GM12865 (cell line): ENCODE measurements at places on chromosomes 2 and 18.

DNA sequence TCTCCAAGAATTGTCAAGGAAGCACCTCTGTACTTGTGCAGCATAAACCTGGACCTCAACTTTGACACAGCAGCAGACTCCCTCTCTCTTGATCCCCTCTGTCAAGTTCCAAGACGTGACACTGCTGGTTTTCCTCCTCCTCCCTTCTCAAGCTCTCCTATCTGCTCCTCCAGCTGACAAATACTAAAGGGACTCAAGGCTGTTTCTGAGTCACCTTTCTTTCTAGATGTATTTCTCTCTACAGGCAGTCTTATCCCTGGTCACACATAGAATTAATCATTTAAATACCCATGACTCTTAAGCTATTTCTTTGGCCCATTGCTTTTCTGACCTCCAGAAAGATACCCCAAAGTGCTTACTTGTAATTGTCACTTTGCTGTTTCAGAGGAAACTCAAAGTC is 53.5 kb downstream of the SEPTIN10 start:
- no peak for DNase-seq

DNA sequence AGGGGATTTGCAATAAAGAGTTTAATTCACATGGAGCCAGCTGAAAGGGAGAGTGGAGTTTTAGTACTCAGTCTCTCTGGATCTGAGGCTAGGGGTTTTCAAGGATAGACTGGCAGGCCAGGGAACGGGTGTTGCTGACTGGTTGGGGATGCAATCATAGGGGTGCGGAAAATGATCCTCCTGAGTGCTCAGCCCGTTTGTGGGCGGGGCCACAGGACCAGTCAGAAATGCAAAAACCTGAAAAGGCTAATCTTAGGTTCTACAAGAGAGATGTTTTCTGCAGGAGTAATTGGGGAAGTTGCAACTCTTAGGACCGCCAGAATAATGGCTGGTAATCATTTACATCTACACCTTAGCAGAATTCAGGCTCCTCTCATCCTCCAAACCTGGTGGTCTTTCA is 2.5 kb downstream of the NFU1 start:
- DNase-seq = no peak

DNA sequence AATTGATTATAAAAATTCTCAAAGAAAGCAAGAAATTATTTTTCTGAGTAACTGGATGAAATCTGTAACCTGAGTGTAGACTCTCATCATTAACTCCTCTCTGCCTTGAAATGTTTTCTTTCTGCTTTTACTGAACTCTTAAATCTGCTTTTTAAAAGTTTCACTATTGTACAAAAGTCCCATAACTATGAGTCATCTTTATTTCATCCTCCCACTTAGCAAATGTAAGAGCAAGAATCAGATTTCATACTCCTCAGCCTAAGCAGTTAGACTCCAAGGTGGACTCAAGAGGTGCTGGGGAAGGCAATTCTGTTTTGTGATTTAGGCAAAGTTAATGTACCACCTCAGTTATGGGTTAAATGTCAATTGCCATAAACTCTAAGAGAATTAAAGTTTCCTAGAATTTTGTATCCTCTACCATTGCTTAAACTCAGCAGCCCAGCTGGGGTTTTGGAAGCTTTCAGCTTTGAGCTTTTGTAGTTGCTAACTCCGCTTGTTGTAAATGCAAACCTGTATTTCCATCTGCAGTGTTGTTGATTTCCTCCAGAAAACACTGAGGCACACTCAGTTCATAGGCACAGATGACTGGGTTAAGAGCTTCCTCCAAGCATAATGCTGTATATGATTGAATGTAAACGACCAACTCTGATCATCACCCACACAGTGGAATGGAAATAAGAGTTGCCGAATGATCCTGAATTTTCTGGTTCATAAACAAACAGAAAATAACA is 268.8 kb downstream of the ARHGAP15 start:
- peak; percentile 7 for DNase-seq

GRCh38 chr2:59390581-59390980 is 1149.5 kb upstream of the FANCL start:
- no peak for DNase-seq

DNA sequence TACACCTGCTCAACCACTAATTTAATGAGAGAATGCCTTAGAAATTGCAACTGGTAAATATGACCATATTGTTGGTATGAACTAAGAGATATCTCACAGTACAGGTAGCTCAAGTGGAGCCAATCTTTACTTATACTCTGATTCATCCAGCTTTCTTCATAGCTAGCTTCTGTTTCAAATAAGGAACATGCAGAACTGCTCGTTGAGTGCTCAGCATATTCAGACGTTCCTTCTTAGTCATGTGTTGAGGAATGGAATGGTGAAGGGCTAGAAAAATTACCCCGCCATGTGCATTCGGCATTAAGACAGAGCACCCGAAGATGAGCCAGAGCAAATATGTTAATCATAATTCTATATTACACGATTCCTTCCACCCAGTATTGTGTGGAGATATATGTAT is 144.0 kb upstream of the VRK2 start:
- no peak for DNase-seq

DNA sequence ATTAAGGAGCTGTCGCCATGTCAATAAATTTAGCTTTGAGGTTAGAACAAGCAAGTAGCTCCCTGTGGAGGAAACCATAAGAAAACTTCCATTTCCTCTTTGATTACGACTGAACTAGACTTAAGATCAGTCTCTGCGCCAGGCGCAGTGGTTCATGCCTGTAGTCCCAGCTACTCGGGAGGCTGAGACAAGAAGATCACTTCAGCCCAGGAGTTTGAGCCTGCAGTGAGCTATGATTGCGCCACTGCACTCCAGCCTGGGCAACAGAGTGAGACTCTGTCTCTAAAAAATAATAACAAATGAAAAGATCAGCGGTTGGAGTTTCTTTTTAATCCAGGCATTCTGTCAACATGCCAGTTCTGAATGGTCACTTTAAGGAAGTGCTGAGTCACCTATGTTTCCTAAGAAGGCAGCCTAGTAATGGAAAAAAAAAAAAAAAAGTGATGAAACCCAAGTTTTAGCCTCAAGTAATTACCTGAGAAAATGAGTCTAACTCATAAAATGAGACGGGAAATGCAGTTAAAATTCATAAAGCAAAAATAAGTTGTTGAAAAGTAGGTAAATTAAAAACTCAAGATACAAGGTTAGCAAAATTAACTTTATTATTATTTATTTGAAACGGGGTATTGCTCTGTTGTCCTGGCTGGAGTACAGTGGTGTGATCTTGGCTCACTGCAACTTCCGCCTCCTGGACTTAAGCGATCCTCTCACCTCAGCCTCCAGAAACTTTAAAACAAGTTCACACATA is 10.2 kb downstream of the C18orf32 start:
- no peak for DNase-seq

DNA sequence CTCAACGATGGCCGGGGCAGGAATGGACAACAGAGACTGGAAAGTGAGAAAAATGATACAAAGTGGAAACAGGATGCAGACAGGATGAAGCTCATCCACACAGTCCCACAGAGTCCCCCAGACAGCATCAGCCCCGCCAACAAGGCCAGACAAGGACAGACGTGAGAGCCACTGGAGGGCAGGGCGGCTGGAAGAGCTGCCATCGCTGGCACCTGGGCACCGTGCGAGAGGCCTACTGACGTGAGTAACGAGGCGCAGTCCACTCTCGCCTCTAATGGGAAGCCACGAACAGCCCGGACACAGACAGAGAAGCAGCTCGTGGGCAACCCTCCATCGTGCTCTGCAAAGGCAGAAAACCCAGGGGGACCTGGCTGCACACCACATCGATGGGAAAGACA is 17.1 kb downstream of the HDAC4 start:
- DNase-seq = no peak

DNA sequence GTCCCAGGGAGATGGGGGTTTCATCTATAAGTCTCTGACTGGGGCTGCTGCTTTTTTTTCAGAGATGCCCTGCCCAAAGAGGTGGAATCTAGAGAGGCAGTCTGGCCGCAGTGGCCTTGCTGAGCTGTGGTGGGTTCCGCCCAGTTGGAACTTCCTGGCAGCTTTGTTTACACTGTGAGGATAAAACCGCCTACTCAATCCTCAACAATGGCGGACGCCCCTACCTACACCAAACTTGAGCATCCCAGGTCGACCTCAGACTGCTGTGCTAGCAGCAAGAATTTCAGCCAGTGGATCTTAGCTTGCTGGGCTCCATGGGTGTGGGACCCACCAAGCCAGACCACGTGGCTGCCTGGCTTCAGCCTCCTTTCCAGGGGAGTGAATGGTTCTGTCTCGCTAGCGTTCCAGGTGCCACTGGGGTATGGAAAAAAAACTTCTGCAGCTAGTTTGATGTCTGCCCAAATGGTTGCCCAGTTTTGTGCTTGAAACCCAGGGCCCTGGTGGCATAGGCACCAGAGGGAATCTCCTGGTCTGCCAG is 152.6 kb upstream of the CYP26B1 start:
- DNase-seq = no peak

DNA sequence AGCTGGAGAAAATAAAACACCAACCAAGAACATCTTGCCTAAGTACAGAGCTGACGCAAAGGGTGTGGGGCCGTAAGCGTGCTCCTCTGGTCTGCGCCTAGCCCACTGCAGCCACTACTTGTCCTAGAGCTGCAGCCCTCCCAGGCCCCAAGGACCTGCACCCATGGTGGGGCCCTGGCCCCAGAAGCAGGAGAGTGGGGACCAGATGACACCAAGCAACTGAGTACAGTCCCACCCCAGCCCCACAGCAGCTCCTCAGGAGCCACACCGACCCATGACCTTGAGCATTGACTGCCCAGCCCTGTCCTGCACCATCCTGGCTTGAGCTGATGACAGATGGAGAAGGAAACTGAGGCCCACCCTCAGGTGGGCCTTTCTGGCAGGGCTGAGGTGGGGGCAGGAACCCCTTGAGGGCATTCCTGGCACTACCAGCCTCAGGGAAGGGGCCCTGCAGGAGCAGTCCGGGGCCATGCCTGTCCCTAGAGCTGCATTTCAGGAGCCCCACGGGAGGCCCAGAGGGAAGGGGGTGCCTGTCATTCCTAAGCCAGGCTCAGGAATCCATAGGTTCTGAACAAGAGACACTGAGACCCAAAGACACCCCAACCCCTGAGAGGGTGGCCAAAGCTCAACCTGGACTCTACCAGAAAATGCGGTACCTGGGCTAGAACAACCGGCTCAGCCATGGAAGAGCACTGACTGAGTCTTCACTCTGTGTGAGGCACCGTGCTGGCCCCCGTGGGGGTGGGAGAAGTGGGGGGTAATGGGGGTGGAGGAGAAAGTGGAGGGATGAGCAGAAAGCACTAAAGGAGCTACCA is 4.9 kb downstream of the KIF1A start:
- DNase-seq = no peak

DNA sequence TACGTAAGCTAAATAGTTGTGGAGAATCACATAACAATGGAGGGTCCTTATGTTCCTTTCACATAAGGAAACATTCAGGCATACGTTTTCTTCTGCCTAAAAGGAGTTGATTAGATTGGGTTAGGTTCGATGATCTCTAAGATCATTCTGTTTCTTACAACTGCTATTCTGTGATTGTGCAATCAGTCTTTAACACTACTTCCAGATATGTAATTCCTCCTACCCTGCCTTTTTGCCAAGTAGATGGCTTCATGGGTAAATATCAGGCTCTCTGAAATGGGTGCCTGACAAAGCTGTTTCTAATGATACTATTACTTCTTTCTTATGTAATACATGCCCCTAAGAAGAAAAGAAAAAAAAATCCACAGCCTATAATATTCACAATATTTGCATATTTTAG is 321.5 kb downstream of the XIRP2 start:
- no peak for DNase-seq

GRCh38 chr18:76394780-76395476 is 100.1 kb downstream of the ZNF516 start:
- no peak for DNase-seq

DNA sequence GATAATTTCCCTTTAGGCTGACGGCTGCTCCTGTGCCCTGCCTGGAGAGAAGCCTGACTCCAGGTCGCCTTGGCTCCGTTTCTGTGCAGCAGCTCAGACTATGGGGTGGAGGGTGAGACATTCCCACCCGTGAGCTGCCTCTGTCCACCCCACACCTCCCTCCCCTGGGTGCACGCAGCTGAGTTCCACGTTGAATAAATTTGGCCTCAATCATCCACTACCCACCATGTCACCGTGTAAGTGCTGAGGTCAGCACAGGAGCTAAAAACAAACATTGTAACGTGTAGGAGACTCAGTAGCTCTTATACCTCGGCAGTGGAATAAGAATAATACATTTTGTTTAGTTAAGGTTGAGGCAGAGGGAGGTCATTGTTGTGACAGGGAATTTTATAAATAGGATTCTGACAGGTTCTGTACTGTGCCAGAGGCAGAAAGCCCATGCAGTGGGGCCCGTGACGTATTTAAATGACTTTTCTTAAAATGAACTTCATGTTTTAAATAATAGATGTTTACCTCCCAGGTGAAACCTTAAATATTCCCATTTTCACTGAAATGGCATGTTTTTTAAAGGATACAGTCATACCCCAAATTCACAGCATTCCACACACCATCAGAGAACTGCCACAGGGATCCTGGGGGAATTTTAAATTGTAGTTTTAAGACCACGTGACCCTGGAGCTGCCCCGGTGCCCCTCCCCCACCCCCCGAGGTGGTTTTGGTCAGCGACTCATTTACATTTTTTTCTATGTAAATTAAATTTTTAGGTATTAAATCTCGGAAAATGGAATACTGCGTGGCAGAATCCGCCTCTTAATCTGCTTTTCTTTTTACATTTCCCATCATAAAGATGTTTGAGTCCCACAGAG is 50.2 kb downstream of the NFATC1 start:
- no peak for DNase-seq

DNA sequence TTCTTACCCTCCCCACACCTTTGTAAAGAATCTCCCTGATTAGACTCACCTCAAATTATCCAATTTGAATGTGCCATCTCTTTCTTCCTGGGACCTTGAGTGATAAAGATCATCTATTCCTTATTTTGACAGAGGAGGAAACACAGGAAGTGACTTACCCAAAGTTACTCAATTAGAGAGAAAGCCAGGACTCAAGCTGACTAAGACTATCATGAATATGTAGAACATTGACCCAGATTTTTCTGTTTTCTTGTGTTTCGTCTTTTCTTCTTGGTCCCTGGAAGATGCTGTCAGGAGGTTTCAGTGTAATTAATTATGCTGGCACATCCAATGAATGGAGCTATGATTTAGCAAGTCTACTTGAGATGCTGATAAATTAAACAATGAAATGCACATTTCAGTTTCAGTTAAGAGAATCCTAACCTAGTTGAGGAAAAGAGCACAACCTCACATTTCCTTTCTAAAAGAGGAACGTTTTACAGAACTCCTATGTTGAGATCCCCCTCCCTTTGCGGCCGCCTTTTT is 380.4 kb downstream of the CLIP4 start:
- no peak for DNase-seq

GRCh38 chr2:232456296-232457120 is 555 bp downstream of the ALPI start:
- DNase-seq = no peak

- peak; percentile 77 for DNase-seq
These were observed 122.2 kb downstream of the NCOA1 start for GRCh38 chr2:24613154-24613814.

- no peak for DNase-seq
These were observed 1.5 kb downstream of the KANSL3 start for GRCh38 chr2:96636551-96637171.

GRCh38 chr2:74261204-74261864 is 62.9 kb downstream of the MTHFD2 start:
- DNase-seq = no peak
